ENCODE measurements at places on chromosomes 6 and 20.

- DNase-seq: no peak
Observed at GRCh38 chr6:47358440-47359225, 48.9 kb upstream of the TNFRSF21 start.

DNA sequence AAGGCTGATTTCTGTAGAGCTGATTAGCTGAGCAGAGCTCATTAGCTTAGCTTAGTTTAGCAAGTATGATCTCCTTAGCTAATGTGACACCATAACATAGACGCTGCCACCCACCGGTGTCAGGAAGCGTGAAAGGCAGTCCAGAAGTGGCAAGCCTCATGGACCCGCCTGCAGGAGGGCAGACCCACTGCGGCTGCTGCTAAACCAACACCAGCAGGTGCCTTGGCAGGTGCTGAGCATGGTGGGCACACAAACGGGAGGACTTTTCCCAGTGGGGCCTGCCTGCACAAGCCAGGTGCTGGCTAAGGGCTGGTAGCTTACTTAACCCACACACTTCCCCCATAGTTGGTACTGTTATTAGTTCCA lies 22.7 kb downstream of the ZDHHC14 start:
- no peak for DNase-seq

- DNase-seq: no peak
Observed at GRCh38 chr6:107080036-107080435, 35.3 kb downstream of the BEND3 start.

DNA sequence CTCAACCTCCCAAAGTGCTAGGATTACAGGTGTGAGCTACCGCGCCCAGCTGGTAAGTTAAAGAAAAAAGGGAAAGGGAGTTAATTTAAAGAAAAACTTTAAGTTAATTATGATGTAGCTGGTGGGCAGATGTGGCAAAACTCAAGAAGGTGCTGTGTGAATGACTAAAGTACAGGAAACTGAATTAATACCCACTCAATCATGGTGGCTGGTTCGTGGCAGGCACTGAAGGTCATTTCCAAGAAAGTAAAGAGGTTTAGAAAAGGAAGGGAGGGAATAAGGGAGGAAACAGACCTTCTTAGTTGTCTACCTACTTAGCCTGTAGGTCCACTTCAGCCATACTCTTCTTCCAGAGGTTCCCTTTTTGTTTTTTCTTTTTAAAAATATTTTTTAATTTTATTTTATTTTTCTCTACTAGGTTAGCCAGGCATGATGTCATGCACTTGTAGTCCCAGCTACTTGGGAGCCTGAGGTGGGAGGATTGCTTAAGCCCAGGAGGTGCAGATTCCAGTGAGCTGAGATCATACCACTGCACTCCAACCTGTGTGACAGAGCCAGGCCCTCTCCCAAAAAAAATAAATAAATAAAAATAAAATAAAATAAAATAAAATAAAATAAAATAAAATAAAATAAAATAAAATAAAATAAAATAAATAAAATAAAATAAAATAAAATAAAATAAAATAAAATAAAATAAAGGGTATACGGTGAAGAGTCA lies 11.9 kb upstream of the TGM3 start:
- no peak for DNase-seq

GRCh38 chr20:35199740-35200139 lies 26.8 kb upstream of the MMP24 start:
- no peak for DNase-seq

GRCh38 chr6:73028124-73028766 lies 197.1 kb downstream of the KHDC1L start:
- no peak for DNase-seq

All from DMS153 (cell line).